ENCODE measurements at places on chromosomes 6 and 20.
A peak's percentile ranks its signal among the peaks of the same experiment; 100 is the strongest.

GRCh38 chr6:117829594-117830319 lies 77.3 kb upstream of the SLC35F1 start:
- peak; percentile 10 for DNase-seq

- DNase-seq: no peak
Measured at GRCh38 chr6:13302291-13302690, 26.0 kb downstream of the TBC1D7 start.

DNA sequence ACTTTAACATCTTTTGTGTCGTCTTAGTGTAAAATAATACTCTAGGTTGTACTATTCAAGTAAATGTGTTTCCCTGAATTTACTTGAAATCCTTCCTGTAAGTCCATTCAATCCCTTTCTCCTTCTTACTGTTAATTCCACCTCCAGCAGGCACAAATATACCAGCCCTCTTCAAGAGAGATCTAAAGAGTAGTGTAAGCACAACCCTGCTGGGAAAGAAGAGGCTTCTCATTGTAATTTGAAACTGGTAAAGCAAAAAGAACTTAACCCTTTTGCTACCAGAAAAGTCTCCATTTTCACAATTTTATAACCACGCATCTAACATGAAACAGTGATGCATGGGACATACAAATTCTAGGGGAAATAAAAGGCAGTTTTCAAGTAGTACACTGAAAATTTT lies at the start of gene BMP5:
BMP5 (minus strand) TSS at position 191 of the 400 bp plus-strand sequence. CDS start 725 bp downstream, outside the sequence.
- no peak for DNase-seq

GRCh38 chr20:36370991-36371790 lies 65.1 kb downstream of the DLGAP4 start:
- no peak for DNase-seq

- no peak for DNase-seq
Measured at GRCh38 chr6:90197854-90198496, 98.7 kb downstream of the BACH2 start.

DNA sequence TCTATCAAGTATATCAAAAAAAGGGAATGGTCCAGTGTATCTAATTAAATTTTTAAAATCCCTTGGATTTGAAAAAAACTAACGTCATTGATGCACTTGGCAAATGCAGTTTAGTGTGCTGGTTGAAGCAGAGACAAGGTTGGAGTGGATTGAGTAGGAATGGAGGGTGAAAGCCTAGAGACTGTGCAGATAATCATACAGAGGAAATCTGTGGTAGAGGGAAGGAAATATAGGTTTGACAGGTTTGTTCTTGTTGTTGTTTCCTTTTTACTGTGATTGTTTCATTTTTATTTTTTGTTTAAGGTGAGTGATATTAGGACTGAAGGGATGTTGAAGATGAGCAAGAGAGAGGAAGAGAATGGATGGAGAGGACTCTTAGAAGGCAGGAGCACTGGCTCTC lies 29.0 kb upstream of the L3MBTL3 start:
- no peak for DNase-seq

GRCh38 chr6:142485256-142485655 lies 183.4 kb downstream of the ADGRG6 start:
- DNase-seq: no peak

- DNase-seq: no peak
Measured at GRCh38 chr6:23218751-23219150, 649.4 kb downstream of the HDGFL1 start.

GRCh38 chr6:57147955-57148858 lies 23.9 kb upstream of the BAG2 start:
- DNase-seq: no peak

DNA sequence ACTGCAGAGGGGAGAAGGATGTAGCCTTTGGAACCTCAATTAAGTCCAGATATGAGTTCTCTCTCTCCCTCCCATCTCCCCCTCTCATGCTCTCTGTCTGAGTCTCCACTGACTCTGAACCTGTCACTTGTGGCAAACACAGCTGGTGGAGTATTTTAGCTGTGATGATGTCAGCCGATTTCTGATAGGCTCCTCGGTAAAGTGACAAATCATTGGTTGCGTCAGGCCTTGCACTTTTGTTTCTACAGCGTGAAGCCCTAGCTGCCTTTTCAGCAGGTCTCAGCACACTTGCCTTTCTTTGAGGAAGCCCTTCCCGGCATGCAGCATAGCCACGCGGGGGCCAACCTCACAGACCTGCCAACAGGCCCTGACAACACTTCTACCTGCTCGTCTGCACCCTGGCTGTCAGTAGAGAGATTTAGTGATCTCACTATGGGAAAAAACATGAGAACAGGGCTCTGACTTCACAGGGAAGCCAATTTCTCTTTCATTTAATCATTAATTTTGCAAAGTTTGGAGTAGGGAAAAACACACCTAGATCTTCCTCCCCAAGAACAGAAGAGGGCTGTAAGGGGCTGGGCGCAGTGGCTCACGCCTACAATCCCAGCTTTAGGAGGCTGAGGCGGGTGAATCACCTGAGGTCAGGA lies 84.4 kb downstream of the GMPR start:
- peak; percentile 39 for DNase-seq

GRCh38 chr20:4729265-4729664 lies 7.6 kb downstream of the PRND start:
- DNase-seq: no peak

GRCh38 chr6:168598251-168599117 lies 157.5 kb downstream of the SMOC2 start:
- no peak for DNase-seq

DNA sequence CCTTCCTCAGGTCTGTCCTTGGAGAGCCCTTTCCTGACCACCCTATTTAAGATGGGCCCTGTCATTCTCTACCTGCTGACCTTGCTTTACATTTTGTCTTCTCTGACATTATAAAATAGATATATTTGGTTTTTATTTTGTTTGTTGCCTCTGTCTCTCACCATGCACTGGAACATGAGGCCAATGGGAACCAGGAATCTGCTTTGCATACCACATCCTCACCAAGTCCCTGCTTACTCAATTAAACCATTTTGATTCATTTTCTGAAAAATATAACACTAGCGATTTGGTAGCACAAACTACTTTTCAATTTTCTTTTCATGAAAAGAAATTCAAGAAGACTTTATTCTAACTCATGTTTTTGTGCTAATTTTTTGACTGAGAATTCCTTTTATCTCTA lies 32.8 kb upstream of the POPDC3 start:
- DNase-seq: no peak

- no peak for DNase-seq
Measured at GRCh38 chr6:30511169-30511546, 21.8 kb downstream of the HLA-E start.

GRCh38 chr6:44066394-44067172 lies 60.7 kb downstream of the MRPL14 start:
- DNase-seq: no peak

GRCh38 chr6:108760126-108761050 lies 87.8 kb upstream of the ARMC2 start:
- peak; percentile 11 for DNase-seq

GRCh38 chr6:41427642-41428335 lies 92.4 kb downstream of the NCR2 start:
- DNase-seq: peak; percentile 92

DNA sequence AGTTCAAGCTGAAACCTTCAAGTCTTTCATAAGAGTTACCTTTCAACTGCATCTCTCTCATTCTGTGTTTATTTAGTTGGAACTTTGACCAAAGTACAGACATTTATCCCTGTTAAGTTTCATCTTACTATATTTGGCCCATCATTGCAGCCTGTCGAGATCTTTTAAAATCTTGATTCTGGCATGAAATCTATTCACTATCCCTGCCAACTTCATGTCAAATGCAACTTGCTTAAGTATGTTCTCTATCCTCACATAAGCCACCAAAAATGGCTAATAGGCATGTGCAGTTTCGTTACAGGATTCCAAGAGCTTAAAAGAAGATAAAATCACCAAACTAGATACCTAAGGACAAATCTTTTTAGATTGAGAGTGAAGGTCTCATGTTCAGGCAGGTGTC lies 117.5 kb upstream of the KCNQ5 start:
- DNase-seq: no peak

DNA sequence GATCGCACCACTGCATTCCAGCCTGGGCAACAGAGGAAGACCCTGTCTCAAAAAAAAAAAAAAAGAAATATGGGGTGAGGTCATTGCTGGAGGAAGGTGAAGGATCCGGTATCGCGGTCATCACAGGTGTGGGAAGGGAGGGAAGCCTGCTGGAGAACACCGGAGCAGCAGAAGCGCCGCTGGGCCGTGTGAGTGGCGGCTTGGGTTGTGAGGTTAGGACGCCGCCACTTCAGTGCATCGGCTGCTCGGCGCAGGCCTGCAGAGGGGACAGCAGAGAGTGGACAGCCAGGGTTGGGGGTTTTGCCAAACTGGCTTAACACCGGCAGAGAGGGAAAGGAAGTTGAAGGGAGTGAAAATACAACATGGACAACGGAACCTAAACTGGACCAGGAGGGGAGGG lies 5.4 kb downstream of the TLDC2 start:
- peak; percentile 28 for DNase-seq

GRCh38 chr6:4405621-4406212 lies 270.3 kb upstream of the ECI2 start:
- no peak for DNase-seq

GRCh38 chr6:77487808-77488425 lies 24.6 kb upstream of the HTR1B start:
- no peak for DNase-seq

DNA sequence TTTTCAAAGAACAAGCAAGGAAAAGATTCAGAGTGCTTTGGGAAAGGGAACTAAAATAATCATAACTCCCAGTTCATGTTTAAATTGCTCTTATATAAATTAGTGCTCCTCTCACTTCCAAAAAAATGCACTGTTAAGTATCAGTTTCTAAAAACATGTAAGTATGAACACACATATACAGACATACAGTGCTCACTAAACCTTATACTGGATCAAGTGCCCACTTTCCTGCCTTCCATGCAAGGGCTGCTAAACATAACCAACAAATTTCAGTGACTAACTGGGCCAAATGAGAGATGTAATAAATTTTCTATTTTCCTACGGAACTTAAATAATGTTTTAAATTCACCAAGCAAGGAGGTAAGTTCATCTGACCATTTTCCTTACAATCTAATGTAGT lies 6.4 kb downstream of the TFAP2A start:
- no peak for DNase-seq

GRCh38 chr6:17987697-17988421 lies 424 bp upstream of the KIF13A start:
- peak; percentile 84 for DNase-seq

GRCh38 chr20:32034581-32035425 lies 17.2 kb upstream of the HCK start:
- no peak for DNase-seq

DNA sequence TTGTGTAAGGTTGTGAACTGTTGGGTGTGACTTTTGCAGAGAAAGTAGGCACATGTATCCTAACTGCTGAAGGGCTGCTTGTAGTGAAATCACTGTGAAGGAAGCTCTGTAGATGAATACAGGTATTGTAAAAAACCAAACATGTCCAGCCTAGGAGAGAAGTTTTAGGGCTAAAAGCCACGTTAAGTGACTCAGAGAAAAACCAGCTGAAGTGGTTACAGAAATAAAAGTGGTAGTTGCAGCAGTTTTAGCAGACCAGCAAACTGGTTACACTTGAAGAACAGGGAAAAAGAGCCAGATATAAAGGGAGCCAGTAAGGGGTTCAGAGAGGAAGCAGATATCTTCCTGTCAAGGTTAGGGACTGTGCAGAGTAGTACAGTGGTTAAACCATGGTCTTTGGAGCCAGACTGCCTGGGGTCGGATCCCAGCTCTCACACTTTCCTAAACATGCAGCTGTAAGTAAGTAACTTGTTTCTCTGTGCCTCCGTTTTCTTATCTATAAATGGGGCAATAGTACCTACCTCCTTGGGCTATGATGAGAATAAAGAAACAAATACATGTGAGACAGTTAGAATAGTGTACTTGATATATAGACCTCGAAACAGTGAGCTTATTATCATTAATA lies 33.8 kb upstream of the RNF8 start:
- DNase-seq: no peak

GRCh38 chr6:44925100-44925739 lies 402.9 kb upstream of the RUNX2 start:
- DNase-seq: no peak

- DNase-seq: no peak
Measured at GRCh38 chr6:71482742-71483141, 194.1 kb downstream of the OGFRL1 start.

DNA sequence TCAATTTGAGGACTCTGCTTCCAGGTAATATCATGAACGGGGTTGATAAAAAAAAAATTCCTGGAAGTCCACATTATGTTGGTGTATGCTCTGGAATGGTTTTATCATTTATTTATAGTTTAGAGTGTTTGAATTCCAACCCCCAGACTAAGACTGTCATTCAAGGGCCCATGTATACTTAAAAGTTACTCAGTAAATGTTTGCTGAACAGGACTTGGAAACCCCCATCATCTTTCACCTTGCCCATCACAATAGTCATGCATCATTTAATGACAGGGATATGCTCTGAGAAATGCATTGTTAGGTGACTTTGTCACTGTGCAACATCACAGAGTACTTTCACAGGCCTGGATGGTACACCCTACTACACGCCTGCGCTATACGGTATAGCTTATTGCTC lies 104.8 kb downstream of the ATXN1 start:
- DNase-seq: no peak

- DNase-seq: no peak
Measured at GRCh38 chr20:23066772-23067171, 17.3 kb upstream of the THBD start.

- no peak for DNase-seq
Measured at GRCh38 chr6:145629478-145629877, 105.8 kb downstream of the EPM2A start.

- DNase-seq: no peak
Measured at GRCh38 chr6:13431861-13432465, 55.4 kb downstream of the GFOD1 start.

DNA sequence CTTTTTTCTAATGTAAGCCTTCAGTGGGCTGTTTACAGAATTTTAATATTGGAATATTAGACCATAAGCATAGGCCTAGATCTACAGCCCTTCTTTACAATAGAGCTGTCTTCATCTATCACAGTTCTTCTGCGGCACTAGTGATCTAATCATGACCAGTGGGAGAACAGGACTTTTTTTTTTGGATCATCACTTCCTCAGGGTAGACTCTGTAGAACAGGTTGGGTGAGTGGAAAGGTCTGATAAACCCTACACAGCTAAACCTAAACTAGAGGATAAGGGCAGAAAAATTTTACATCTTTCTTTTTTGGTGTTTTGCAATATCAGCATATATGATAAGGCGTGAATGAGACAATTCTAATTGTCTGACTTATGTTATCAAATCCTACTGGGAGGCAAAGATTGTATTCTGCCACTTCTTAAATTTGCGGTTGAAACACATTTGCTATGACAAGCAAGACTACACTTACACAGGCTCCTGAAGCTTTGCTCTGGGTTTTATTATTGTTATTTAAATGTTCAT lies 52.2 kb downstream of the GOPC start:
- no peak for DNase-seq

DNA sequence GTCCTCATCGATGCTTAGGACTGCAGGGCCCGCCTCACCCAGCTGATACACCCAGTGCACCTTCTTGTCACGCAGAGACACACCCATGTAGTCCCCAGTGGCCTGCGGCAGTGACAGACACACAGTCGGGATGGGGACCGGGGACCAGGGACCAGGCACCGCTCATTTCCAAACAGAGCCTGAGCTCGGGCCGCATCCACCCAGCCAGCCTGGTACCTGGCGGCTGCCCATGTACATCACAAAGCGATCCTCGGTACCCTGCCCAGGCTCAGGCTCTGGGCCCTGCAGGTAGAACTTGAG lies 11.5 kb downstream of the ADRM1 start:
- DNase-seq: no peak

All from pancreas (tissue), 10 donors.